ENCODE measurements at places on chromosomes 7 and 10.

DNA sequence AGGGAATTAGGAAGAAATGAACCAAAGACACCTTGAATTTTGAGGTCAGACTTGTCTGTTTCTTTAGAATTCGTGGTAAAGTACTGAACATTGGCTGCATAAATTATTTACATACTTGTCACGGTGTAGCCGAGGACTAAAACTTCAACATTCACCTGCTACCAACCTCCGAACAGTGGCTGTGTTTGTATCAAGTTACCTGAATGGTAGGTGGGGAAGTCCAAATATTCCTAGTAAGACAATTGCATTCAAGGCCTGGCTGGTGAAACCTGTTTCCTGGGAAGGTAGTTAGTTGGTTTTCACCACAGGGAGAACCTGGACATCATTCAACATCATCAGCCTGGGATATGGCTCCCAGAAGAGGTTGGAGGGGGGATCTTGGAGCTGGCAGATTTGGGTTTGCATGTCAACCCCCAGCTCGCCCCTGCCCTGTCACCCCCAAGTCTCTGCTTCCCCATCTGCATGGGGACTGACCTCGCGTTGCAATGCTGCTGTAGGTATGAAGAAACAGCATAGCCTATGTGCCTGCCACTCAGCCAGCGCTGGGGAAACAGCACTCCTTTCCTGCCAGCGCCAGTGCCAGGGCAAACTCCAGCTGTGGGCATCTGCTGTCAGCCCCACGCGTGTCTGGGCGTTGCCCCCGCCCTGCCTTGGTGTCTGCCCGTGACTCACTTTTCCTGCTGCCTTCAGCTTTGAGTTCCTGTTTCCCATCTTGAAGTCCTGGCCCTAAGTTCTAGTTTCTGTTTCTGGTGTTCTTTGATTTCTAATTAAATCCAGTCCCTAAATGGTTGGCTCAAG lies 12.7 kb upstream of the LARP4B start:
- DNase-seq = peak; percentile 69

GRCh38 chr10:110008518-110009339 lies 945 bp downstream of the ADD3 start:
- peak; percentile 45 for DNase-seq

GRCh38 chr7:353746-354325 lies 63.9 kb downstream of the FOXL3 start:
- peak; percentile 73 for DNase-seq

GRCh38 chr7:157875230-157876179 lies 538.7 kb downstream of the DNAJB6 start:
- peak; percentile 11 for DNase-seq

- DNase-seq = no peak
Measured at GRCh38 chr7:26208040-26208439, 6.5 kb downstream of the CBX3 start.

DNA sequence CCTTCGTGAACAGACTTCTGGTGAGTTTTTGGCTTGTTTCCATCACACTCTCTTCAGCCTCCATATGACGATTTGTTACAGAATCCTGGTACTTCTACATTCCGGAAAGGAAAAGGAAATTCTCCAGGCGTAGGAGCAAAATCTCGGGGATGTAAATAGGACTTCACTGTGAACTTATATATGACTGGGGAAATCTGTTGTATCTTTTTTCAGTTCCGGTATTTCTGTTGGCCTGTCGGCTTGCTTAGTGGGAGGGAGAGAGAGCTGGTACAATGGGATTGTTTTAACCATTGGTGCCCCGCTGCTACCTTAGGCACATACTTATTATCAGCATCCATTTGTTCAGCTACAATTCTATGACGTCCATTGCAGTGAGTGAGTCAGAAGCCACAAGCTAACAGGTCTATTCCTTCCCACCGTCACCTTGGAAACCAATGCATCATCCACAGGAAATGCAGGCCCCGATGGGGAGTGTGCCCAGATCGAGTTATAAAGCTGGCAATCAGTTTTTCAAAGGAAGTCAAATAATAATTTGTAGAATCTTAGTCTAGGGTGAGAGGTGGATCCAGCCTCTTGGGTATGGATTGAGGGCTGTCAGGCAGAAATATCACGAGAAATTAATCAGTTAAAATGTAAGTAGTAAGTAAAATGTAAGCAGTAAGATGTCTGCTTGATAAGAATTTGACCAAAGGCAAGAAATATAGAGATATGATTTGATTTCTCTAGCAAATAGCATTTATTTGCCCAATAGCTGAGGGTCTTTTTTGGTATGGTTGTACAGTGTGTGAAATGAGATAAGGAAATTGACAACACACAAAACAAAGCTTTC lies 92.0 kb upstream of the MKLN1 start:
- peak; percentile 83 for DNase-seq

- no peak for DNase-seq
Measured at GRCh38 chr7:88456490-88456889, 149.8 kb upstream of the STEAP4 start.

DNA sequence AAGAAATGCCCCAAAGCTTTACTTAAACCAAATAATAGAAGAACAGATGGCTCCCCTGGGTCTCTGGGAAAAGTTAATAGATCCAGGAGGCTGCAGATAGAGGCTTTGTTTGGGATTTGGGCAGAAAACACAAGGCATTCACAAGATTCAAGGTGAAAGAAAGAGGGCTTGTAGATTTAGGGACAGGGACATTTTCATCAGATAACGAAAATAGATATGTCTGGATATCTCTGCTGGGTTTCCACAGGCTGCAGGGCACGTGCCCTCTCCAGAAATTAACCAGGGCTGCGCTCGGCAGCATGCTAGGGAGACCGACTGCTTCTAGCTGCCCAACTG lies 14.9 kb downstream of the CARD11 start:
- DNase-seq = no peak

- no peak for DNase-seq
Measured at GRCh38 chr7:44984478-44984758, 5.6 kb upstream of the MYO1G start.

DNA sequence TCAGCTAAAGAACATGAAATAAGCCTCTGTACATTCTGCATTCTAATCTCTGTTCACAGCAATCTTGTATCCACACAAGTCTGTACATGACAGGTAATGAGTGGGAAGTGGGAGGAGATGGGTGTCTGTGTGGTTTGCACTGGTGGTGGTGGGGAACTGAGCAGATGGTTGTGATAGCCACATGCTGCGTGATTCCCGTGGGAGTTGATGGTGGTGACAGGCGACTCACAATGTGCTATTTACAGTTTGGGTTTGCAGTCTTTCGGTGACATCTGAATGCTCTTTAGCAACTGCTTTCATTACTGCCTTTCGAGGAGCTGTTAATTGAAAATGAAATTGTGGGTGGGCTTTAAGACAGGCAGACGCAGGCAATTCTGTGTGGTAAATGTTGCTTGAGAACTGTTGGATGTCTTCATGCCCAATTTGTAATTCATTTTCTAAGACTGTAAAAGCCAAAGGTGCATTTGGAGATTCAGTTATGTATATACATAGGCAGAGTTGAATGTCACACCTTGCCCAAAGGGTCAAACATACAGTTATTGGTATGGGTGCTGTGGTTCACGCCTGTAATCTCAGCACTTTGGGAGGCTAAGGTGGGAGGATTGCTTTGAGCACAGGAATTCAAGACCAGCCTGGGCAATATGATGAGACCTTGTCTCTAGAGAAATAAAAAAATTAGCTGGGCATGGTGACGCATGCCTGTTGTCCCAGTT lies 308.2 kb downstream of the AUTS2 start:
- no peak for DNase-seq

GRCh38 chr7:19161671-19162070 lies 16.4 kb upstream of the FERD3L start:
- no peak for DNase-seq

- DNase-seq = peak; percentile 2
Measured at GRCh38 chr7:123961771-123962170, 36.7 kb downstream of the SPAM1 start.

GRCh38 chr10:115875172-115875571 lies 397.8 kb downstream of the GFRA1 start:
- no peak for DNase-seq

- DNase-seq = no peak
Measured at GRCh38 chr7:7953806-7954205, 14.8 kb upstream of the GLCCI1 start.

DNA sequence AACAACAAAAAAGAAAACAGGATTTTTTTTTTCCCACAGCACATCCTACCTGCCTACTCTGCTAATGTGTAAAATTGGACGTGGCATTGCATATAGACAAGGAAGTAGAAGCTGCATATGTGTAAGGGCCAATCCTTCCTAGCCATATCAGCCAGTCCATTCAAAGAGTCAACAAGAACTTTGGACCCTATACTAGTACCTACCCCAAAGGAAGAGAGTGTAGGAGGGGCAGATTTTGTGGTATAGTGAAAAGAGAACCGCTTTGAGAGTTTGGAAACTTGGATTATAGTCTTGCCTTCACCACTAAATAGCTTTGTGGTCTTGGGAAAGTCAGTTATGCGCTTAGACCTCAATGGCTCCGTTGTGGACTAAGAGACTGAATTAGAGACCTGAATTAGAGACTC lies 12.1 kb upstream of the MCU start:
- DNase-seq = no peak

DNA sequence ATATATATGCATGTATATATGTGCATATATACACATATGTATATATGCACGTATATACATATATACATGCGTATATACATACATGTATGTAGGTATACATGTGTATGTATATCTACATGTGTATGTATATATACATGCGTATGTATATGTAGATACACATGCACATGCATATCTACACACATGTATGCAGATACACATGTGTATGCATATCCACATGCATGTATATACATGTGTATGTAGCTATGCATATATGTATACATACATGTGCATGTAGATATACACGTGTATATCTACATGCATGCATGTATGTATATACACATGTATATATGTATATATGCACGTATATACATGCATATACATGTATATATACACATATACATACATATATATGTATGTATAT lies 95.8 kb upstream of the STEAP4 start:
- DNase-seq = no peak
